Pons (tissue), 1 donor: ENCODE measurements at places on chromosomes 3 and 15.

DNA sequence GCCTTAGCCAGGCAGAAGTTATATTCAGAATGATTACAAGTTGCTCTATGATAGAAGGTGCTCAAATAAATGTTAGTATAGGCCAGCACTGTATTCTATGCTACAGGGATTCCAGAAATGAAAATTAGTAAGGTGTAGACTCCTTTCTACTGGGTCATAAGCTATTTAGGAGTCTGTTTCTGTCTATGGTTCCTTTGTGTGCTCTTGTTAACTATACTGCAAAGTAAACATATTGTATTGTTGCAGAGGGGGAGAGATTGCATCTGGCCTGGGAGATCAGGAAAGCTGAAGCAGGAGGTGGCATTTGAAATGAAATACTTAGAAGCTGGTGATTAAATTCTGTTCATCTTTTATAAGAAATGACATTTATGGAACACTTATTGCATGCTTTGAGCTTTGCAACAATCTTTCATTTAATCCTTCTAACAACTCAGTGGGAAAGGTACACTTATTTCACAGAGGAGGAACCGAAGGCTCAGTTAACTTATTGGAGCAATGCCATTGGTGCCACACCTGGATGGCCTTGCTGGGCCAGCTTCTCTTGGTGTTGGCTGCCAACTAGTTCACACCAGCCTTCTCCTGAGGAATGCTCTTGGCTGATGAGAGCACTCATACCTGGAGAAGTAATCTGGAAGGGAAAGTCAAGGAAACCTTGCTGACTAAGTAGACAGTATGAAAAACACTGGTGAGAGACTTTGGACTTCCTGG lies 39.1 kb downstream of the ABHD5 start:
- no peak for DNase-seq

- no peak for DNase-seq
These were observed 436.4 kb upstream of the RBMS3 start for GRCh38 chr3:28844298-28845005.

DNA sequence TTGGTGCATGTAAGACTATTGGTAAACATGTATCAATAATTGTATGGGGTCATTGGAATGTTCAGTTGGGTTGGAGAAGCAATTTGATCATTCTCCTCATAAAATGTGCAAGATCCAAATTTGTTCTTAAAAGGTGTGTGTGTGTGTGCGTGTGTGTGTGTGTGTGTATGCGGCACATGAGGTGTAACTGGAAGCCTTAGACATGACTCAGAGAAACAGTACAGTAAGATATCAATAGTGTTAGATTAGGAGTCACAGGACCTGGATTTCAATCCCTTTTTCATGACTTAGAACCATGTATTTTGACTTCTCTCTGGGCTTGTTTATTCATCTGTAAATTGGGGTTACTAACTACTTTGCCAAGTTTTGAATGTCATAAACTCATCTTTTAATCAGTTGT lies 38.3 kb downstream of the RSRC1 start:
- DNase-seq, result no peak

DNA sequence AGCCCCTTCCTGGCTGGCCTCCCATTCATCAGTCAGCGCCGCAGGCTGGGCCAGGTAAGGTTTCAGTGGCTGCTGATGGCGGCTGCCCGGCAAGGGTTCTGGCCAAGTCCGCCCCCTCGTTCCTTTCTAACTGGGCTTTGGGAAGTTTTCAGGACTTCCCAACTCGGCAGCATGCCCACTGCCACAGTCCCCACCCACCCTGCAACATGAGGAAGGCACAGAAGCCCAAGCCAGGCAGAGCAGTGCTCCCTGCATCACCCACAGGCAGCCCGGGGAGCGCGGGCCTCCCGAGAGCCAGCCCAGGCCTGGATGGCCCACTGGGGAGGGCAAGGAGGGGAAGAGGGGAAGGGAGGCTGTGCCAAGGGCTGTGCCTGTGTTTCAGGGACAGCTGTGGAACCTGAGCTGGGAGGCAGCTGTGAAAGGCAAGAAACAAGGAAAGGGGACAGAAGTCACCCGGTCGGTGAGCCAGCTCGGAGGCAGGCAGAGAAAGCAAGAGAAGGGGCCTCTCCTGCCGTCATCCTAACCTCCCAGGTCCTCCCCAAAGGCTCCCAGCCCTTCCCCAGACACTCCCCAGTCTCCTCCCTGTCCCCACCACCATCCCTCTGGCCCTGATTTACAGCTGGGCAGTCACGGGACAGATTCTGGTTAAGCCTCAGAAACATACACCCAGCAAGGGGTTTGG lies 73.9 kb downstream of the CPN2 start:
- no peak for DNase-seq

DNA sequence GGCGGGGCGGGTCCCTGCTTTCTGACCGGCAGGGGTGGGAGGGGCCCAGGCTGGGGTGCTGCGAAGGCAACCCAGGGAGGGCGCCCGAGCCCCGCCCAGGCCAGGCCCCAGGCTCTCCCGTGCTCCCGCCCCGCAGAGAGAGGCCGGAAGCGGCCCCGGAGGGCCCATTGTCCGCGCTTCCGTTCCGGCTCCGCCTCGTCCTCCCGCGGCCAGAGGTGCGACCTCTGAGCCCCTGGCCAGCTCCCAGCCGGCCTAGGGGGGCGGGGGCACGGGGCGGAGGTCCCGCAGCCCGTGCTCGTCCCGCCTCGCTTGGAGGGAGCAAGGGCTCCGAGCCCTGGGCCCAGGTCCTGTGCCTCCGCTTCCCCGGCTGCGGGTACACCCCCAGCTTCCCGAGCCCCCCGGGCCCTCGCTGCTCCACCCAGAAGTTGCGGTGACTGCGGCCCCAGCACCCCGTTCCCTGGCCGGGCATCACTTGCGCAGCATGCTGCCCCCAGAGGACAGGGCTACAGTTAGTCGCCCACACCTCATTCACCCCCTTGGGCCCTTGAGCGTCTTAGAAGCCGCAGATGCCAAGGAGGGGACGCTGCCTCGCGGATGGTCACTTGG lies 20.4 kb upstream of the PLXND1 start:
- peak; percentile 77 for DNase-seq

DNA sequence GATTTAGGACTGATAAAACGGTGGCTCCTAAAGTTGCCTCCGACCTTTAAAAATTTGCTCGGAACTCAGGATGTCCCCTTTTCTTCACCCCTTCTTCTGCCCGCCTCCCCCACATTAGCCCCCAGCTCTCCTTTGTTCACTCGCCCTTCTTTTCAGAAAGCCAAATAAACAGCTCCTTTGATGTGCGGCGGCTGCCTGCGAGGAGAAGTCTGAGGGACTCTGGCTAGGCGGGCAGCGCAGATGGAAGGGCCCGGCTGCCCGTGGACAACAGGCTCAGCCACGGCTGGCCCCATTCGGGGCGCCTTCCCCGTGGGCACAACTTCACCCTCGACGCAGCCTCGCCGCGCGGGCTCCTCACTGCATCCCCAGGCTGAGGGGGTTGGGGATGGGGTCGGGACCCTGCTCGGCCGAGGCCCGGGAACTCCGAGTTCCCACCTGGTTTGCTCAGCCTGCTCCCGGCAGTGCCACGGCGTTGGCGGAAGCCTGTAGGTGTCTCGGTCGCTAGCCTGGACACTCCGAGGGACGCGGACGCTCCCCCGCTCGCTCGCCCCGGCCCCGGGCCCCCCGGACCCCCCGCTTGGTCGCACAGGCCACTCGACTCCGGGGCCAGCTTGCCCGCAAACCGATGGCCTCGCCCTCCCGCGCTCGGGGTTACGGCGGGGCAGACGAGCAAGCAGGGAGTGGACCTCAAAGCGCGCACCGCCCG lies 897 bp upstream of the TLE3 start:
- peak; percentile 64 for DNase-seq

- peak; percentile 45 for DNase-seq
These were observed 82.6 kb downstream of the CEMIP start for GRCh38 chr15:80861731-80862170.

- DNase-seq, result no peak
These were observed 117.5 kb upstream of the TMC3 start for GRCh38 chr15:81491414-81492096.

DNA sequence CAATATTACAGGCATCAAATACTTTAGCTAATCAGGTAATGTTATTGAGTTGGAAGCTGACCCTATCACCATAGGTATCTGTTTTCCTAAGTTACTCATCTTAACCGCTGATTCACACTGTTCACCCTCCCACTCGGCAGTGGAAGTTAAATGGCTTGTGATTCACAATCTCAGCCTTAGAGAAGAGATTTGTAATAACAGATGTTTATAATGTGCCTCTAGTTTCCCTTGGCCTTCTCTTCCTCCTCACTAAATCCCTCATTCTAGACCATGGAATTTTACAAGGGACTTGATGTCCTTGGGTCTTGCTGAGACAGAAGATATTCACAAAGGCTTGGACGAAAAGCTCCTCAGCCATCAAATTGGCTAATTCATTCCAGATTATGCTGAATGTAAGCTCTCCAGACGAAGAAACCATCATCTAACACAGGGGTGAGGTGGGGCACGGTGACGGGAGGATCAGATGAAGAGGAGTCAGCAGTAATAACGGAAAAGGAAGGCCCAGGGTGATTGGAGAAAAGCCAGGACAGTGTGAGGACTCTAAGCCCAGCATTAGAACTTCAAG lies 931.7 kb downstream of the MCTP2 start:
- DNase-seq, result no peak

DNA sequence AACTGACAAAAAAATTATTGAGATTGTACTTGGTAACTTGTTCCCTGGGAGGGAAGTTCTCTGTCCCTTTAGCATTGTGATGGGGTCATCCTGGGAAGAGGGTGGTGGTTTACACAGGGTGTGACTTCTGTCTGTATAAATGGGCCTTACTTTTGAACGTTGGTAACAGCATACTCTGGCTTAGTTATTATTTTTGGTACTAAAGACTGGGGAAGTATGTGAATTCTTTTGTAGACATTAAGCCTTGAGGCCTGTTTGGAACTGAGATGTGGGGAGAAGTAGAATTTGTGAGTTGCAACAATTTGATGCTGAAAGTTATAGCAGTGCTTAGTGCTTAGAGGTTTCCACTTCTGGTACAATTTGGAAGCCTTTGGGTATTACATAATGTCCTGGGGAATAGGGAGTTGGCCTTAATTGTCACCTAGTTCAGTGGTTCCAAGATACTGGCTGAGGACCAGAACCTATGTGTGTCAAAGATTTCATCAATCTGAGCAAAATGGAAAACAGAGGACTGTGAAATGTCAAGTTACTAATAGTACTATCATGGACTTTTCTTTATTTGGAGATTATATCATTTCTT lies 15.9 kb downstream of the TLNRD1 start:
- DNase-seq, result peak; percentile 42

GRCh38 chr3:140595295-140595694 lies 82.6 kb upstream of the TRIM42 start:
- DNase-seq, result no peak

DNA sequence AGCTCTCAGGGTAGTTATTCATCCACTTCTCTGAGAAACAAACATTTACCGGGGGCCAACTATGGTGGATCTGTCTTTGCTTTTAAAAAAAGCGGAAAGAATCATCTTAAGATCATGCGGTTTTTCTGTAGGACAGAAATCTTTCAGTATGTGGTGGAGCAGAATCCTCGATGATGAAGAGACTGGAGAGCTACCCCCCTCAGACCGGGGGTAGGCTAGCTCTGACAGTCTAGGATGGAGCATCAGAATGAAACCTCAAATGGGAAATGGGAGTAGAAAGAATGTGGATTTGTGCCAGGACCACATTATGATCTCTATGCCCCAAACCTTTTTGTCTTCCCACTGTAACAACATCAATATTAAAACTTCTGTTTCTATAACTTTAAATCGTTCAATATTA lies 30.3 kb downstream of the TPRG1 start:
- no peak for DNase-seq

- DNase-seq, result no peak
These were observed 264.3 kb downstream of the RAP2B start for GRCh38 chr3:153426344-153426743.
